ENCODE measurements at places on chromosomes 12 and 14.
A peak's percentile ranks its signal among the peaks of the same experiment; 100 is the strongest.

- no peak for DNase-seq
Measured at GRCh38 chr12:966724-967123, 17.2 kb upstream of the RAD52 start.

- DNase-seq: no peak
Measured at GRCh38 chr12:62977418-62977817, 42.5 kb upstream of the PPM1H start.

GRCh38 chr12:24467226-24467625 is 481.7 kb downstream of the BCAT1 start:
- no peak for DNase-seq

- no peak for DNase-seq
Measured at GRCh38 chr12:129305851-129306250, 452.6 kb downstream of the GLT1D1 start.

DNA sequence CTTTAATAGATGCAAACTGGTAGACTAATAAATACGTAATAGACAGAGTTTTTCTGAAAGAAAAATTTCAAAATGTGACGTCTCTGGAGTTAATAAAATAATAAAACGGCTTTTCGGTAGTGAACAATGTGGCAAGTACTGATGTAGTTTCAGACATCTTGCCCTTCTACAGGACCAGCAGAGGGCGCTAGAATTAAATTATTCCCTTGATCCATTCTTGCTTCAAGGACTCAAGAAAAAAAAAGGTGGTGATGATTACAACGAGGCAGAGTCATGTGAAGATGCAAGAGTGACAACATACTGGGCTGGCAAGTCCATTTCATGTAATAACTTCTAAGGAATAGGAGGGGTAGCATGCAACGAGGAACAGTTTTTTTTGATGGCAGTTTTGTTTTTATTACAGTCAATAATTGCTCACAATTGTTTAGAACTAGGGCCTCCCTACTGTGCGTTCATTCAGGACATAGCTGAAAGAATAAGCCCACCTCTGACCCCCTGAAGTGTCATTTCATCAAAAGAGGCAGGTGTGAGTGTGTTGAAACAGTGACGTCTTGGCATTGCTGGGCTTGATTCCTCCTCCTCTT is 101.0 kb upstream of the GZMB start:
- DNase-seq: peak; percentile 61

DNA sequence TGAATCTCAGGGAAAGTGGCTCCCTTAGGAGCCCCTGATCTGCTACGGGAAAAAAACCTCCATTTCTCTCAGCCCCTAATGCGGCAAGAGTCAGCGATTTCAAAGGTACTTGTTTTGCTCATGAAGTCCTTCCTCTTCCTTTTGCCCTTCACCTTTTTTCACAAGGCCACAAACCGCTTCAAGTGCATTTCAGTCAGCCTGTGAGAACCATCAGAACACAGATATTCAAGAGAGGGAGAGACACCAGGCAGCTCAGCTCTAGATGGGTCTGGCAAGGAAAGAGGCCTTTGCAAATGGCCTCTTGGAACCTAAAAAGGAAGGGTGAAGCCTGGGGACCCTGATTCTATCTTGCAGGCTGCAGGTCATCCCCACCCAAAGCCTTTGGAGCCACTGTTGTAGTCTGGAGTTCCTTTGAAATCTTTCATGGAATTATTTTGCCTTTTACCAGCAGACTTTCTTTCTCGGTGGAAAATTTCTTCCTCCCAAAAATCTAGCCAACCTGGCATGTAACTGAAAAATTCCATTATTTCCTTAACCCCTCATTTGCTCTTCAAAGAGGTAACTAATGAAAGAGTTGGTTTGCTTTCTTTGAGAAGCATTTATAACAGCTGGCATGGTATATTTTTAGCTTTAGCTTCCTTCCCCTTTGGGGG is 145.0 kb downstream of the SAMD4A start:
- no peak for DNase-seq

DNA sequence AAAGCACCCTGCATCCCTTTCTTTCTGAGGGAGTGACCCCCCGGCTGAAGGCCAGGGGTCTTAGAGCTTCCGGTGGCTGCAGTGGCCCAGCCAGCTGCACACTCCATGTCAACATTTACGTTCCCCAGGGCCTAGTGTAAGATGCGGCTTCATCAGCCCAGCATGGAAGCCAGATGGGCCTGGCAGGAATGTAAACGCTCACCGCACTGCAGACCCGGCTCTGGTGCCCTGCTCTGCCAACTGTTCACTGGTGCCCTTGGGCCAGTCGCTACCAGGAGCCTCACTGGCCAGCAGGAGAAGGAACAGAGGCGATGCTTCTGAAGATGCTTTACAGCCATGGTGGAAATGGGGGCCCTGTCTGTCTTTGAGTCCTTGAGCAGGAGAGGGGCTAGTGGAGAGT is 8.6 kb upstream of the TMEM119 start:
- no peak for DNase-seq

GRCh38 chr14:103898204-103898603 is 30.1 kb upstream of the TDRD9 start:
- DNase-seq: no peak

- no peak for DNase-seq
Measured at GRCh38 chr14:55201219-55202101, 10.1 kb upstream of the DLGAP5 start.

- DNase-seq: no peak
Measured at GRCh38 chr14:56224691-56225681, 106.8 kb downstream of the PELI2 start.

- DNase-seq: no peak
Measured at GRCh38 chr12:13947276-13947946, 34.0 kb downstream of the GRIN2B start.

DNA sequence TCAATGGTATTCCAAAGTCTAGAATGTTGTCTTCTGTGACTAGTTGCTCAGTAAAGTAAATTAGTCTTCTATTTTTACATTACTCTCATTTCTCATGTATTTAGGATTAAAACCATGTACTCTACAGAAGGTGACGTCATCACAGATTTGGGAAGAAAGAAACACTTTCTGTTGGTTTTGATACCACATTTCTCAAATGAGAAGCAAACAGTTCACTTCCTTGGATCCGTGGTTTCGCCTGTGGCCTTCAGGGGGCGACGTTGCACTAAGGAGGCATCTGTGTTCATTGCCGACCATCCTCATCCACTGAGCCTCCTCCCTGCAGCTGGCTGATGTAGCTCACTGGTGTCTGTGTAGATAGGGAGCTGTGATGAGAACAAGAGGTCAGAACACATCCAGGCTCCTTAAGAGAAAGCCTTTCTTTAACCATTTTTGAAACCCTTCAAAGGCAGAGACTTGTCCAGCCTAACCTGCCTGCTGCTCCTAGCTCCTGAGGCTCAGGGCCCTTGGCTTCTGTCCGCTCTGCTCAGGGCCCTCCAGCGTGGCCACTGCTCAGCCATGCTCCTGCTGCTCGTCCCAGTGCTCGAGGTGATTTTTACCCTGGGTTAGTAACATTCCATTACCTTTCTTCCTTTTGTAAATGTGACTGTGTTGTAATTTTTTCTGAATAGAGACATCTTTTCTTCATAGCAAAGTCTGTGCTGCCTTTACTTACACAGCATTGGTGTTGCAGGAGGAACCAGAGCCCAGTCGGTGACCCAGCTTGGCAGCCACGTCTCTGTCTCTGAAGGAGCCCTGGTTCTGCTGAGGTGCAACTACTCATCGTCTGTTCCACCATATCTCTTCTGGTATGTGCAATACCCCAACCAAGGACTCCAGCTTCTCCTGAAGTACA is 220.6 kb upstream of the OR4E1 start:
- DNase-seq: peak; percentile 55

DNA sequence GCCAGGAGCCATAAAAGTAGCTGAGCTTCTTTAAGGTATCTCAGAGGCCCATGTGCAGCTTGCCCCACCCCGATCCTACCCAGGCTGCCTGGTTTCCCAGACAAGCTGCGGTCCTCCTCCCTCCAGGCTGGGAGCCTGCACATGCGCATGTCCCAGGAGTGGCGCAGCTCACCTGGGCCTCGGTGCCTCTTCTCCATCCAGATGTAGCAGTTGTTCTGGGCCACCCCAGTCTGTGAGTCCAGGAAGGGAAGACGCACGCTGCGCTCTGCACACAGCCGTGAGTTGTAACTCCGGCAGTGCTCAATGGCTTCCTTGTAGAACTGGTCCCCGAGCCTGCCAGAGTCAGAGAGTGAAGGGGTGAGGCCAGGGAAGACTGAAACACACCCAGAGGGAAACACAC is 122.3 kb downstream of the DPF3 start:
- no peak for DNase-seq

- peak; percentile 40 for DNase-seq
Measured at GRCh38 chr12:47078733-47079467, 521 bp upstream of the PCED1B start.

GRCh38 chr12:57085999-57086492 is 2.9 kb upstream of the NAB2 start:
- DNase-seq: peak; percentile 64

DNA sequence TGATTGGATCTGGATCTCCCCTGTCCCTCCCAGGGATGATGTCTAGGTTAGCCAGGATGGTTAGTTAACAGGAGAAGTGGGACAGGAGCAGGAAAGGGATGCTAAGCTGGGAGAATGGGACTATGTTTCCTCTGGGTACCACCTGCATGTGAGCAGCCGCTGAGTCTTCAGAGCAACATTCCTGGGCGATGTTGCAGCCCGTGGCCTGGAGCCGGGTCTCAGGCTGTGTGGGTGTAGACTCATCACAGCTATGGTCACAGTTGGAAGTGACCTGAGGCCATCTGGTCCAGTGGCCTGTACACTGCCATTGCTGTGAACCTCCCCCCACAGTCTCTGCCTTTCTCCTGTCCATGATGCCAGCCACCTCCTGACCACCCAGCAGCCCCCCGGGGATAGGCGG is 422.6 kb downstream of the DPF3 start:
- no peak for DNase-seq

DNA sequence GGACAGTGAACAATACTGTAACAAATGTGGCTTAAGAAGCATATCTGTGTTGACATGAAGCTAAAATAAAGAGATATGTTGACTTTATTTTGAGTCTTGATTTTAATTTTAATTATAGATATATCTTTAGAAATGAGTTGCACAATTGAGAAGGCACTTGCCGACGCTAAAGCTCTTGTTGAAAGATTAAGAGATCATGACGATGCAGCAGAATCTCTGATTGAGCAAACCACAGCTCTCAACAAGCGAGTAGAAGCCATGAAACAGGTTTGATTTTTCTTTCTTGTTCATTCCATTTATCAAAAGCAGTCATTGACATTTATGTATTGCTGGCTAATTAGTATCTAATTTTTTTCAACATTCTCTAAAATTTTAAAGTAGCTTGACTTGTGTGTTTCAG is 15.8 kb downstream of the FGFR1OP2 start:
- DNase-seq: no peak

GRCh38 chr14:36824854-36825253 is 163.2 kb downstream of the PAX9 start:
- DNase-seq: no peak

DNA sequence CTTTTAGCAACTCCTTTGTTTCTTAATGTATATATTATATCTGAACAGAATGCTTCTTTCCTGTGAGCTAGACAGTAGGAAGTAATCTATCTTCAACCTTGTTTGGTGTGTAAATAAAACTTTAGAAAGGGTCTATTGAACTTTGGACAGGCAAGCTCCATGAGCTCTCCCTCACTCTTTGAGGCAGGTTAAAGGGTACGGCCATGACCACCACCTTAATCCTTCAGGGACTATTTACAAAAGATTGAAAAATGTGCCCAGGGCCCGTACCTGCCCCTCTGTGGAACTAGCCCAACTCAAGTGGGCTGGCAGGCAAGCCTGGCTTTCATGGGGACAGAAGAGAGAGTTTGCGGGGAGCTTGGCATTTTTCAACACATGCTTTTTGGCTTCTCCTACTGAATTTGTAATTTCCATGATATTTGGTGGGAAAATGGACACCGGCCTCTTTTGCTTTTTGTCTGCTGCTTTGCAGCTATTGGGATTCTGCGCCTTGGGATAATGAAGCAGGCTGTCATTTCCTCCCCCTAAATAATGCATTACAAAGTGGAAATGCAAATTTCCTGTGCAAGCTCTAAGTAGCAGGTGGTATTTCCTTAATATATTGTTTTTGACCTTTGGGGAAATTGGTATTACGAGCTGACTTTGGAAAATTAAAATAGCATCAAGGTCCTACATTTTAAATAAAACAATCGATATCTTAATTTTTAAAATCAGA is 106.0 kb downstream of the HMGA2 start:
- no peak for DNase-seq

DNA sequence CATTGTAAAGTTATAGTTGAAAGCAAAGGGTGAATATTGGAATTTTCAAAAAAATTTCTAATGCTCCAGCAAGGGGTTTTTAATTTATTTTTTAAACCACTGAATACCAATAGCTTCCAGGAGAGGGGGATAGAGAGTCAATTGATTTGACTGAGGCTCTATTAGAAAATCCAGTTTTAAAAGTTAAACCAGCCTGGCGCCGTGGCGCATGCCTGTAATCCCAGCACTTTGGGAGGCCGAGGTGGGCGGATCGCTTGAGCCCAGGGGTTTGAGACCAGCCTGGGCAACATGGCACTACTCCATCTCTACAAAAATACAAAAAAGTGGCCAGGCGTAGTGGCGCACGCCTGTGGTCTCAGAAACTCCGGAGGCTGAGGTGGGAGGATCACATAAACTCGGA is 150.1 kb downstream of the SLC38A4 start:
- DNase-seq: peak; percentile 41

DNA sequence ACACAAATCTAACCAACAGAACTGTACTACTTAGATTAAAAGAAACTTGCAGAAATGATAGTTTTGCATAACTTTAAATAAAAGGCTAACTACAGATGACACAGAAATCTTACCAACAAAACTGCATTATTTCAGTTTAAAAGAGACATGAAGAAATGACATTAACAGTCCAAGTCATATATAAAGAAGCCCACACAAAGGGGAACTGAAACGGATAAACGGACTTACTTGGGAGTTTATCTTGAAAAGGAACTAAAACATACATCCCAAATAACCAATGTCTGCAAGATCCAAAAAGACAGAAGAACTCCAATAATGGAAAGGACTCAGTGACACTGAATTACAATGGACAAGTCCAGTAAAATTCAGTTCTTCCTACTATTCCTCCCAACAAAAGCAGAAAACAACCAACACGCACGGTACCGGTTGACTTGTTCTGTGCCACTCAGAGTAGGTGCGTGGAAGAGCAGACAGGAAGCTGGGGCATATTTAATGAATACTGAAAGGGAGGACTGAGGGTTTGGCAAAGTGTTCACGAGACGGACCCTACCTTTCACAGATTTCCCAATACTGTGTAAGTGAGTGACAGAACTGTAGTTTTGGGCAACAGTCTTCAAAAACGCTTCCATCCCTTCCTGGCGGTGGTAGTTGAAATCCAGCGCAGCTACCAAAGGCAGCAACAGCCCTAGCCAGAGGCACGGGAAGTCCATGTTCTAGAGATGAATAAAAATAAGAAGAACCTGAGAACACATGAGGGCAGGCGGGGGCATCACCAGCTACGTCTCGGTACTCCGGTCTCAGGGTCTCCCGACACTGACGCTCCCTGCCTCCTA is 627 bp downstream of the CPM start:
- peak; percentile 31 for DNase-seq
